ENCODE measurements at places on chromosomes 5 and 9.
A peak's percentile ranks its signal among the peaks of the same experiment; 100 is the strongest.

DNA sequence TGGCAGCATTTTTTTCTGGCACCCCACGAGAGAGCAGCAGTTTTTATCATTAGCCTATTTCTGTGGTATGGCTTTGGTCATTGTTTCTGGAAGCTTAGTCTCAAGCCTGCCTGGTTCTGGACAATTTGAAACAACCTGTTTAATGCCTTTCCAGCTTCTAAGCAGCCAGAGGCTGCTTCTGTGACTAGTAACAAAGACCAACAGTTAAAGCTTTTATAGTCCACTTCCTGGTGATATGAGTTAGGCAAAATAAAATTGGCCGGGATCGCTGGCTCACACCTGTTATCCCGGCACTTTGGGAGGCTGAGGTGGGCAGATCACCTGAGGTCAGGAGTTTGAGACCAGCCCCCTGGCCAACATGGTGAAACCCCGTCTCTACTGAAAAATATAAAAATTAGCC is 24.0 kb downstream of the LYRM7 start:
- no peak for DNase-seq

DNA sequence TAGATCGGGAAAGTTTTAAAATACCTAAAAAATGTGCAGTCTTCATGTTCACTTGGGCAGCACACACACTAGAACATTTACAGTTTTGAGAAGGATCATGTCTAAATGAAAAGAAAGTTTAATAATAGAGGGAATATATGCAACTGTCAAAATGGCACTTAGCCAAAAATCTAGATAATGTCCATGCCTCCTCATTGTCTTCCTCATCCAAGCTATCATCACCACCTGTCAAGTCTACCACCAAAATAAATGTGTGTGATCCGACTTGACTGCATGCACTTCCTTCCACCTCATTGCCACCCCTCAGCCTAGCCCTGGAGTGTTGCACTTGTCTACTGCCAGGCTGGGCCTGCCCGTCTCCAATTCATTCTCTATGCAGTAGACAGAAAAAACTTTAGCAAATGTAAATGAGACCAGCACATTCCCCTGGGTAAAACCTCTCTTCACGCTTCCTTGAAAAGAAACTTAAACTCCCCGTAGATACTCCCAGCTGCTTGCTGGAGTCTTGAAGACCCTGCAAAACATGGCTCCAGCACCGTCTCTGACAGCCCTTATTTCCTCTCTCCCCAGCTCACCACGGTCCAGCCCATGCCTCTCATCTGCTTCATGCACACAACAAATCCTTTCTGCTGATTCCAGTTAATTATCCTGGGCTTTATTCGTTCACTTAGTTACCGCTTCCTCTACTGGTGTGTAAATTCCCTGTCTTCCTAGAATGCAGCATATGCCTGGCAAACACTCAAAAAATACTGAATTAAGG is 66.9 kb downstream of the FANCC start:
- DNase-seq: no peak

DNA sequence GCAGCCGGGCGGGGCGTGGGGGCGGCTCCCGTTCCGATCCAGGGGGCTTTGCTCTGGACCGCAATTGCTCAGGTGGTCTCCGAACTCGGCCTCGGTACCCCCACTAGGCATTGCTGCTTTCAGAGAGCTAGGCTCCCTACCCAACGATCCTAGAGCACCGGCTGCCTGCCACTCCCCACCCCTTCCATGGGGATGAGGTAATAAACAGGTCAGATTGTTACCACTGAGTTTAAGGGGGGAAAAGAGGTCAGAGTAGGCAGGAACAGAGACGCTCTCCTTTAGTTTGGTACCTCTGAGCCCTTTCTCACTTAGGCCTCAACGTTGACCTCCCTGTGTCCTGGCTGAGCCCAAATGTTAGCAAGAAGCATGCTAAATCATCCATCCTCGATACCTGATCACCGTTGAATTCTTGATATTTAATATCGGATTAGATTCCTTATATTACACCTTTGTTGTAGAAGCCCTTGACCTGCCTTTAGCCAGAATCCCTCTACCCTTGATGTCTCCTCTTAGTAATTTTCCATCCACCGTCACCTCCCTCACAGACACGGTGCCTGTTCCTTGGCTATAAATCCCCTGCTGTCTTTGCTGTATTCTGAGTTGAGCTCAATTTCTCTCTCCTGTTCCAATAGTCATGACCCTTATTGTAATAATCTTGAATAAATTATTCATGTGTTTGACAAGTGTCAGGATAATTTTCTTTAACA is 588 bp upstream of the PLPP1 start:
- no peak for DNase-seq

- DNase-seq: no peak
Observed at GRCh38 chr5:149938279-149938678, 6.3 kb downstream of the PDE6A start.

DNA sequence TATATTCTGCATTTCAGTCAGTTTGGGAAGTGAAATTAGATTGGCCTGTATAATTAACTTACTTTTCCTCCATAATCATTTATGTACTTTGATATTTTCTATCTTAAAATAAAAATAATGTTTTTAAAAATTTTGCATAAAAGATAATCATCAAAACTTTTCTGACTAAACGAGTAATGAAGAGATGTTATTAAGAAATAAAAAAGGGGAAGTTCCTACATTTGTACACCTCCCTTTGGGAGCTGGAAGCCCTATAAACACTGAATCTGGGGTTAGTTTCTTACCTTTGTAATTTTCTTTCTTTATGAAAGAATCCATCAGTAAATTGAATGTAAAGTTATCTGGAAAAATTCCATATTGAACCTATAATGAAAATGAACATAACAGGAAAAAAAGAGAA is 86.2 kb downstream of the MRPS27 start:
- DNase-seq: no peak

DNA sequence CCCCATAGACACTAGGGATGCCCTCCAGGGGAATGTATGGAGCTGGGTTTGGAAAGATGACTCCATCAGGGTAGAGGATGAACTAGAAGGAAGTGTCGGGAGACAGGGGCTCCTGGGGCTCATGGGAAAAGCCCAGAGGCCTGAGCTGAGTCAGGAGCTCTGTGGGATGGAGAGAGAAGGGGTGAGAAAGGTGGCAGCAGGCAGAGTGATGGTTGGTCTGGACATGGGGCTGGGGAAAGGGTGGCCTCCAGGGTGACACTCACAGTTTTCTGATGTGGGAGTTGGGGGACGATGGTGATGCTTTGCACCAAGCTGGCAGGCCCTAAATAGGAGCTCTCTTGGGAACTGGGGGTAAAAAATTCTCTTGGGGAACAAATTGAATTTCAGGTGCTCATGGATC is 213.5 kb upstream of the MVB12B start:
- DNase-seq: no peak

DNA sequence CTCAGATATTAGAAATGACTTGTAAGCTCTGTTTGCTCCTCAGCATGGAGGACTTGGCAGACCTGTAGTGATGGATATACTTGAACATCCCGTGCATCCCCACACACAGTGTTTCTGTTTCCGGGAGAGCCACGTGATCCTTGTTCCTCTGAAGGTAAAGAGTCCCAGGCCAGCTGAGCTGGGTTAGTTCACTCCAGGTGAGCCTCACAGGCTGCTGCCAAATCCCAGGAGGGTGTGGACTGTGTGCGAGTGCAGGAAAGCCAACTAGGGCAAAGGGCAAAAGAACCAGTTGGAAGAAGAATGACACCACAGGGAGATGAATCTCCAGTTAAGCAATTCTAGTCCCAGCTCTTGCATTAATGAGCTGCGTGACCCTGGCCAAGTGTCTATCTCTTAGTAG is 10.4 kb upstream of the TOMM5 start:
- DNase-seq: no peak

- DNase-seq: no peak
Observed at GRCh38 chr9:131562032-131562959, 17.0 kb downstream of the PRRT1B start.

- DNase-seq: peak; percentile 12
Observed at GRCh38 chr5:756171-756570, 28.4 kb downstream of the ZDHHC11B start.

GRCh38 chr9:120818595-120818994 is 24.1 kb downstream of the PSMD5 start:
- DNase-seq: no peak

DNA sequence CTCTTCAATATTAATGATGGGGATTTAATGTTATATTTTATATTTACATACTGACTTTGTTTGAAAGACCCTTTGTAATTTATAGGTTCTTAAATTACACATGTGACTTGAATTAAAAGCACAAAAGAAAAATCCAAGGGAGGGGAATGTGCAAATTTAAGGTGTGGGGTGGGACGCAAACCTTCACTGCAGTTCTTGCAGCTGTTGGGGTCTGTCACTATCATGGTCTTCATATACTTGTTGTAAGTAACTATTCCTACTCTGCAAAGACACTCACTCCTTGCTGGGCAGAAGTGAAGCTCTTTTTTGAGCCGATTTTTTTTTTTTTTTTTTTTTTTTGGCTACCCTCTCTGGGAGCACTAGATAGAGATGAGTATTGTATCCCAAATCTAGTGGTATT is 505.3 kb downstream of the ARHGEF28 start:
- no peak for DNase-seq

- DNase-seq: no peak
Observed at GRCh38 chr9:2767800-2768677, 50.7 kb downstream of the KCNV2 start.

- DNase-seq: no peak
Observed at GRCh38 chr9:84235511-84235910, 105.0 kb downstream of the SLC28A3 start.

GRCh38 chr9:92480986-92481633 is 1.2 kb downstream of the ASPN start:
- DNase-seq: no peak

DNA sequence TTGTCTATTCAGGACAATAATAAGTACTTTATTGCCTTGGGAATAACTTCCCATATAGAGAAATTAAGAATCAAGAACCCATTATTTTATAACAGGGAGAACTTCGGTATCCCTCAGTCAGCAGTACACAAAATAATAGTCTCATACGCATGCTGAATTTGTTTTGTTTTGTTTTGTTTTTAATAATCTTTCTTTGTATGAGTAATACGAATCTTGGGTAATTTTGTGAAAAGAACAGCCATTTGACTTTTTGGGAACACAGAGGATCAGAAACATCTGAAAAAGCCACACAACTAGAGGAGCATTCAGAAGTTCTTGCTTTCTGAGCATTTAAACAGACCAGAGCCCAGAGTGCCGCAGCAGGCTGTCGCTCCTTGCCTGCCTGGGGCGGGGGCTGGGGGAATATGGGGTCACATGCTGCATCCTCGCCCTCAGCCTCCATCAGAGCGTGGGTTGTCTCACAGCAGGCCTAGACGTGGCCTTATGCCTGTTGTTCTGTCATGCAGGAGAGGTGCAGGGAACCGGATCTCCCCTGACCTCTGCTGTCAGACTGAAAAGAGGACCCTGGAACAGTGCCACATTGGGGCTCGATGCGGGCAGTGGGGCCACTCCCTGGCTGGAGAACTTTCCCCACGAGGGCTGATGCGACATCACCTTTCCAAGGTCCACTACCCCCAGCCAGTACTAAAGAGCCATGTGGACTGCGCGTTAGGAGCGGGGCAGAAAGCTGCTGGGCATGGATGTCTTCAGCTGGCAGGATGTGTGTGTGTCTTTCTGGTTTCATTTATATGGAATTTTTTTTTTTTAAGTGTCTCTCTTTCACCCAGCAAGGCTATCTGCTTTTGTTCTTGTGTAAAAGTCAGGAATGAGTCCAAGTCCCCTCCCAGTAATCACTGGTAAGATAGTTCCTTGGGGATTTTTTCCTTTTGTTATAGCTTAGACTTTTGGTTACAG is 133.4 kb upstream of the OTULINL start:
- DNase-seq: no peak

DNA sequence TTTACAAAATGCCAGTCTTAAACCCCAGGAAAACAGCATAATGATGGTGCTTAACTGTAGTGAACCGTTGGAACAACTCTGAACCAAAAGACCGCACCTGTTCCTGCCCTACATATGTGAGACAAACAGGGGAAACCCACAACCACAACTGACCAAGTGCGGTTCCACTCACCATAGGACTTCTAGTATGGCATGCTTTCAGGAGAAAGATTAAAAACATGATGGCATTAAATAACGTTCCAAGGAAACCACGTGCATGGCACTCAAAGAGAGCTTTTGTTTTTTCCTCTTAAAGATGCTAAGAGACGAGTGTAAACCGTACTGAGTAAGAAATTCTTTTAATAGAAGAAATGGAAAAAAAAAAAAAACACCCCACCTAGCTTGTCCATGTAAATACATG is 119.8 kb downstream of the SSBP2 start:
- DNase-seq: no peak

- DNase-seq: no peak
Observed at GRCh38 chr9:31799953-31800609, 584.4 kb upstream of the ACO1 start.

All from AG20443 (cell line).